Adrenal gland (tissue), 19 donors: ENCODE measurements at places on chromosomes 6 and 20. TPM values are rescaled to one million over a fixed set of nuclear protein-coding genes. Genes with fewer than 3 reads are reported as not detected.

The CDH26 gene
- polyA plus RNA-seq: 2.9 TPM

The MAS1 gene
- not detected for polyA plus RNA-seq

The BPIFB2 gene
- polyA plus RNA-seq: not detected

The GPLD1 gene
- polyA plus RNA-seq: 0.34 TPM

The ZSCAN16 gene
- polyA plus RNA-seq: 7.9 TPM
